ENCODE measurements at places on chromosomes 16 and 17. TPM values are rescaled to one million over a fixed set of nuclear protein-coding genes. Genes with fewer than 3 reads are reported as not detected.

KRTAP1-1 gene
- total RNA-seq = not detected

PSMD7 gene
- total RNA-seq = 61.0 TPM

LRRC59 gene
- 84.9 TPM for total RNA-seq

GRAP gene
- total RNA-seq = 0.34 TPM

TBC1D3L gene
- total RNA-seq = 2.4 TPM

PRRT2 gene
- total RNA-seq = 4.4 TPM

NPIPB2 gene
- total RNA-seq = 4.6 TPM

PIGQ gene
- 16.7 TPM for total RNA-seq

HSF5 gene
- total RNA-seq = not detected

C1QTNF8 gene
- total RNA-seq = not detected

TMEM88 gene
- total RNA-seq = 0.16 TPM

ST6GALNAC2 gene
- 1.4 TPM for total RNA-seq

CPPED1 gene
- total RNA-seq = 4.3 TPM

PARD6A gene
- 0.47 TPM for total RNA-seq

CIITA gene
- total RNA-seq = 0.26 TPM

TP53TG3B gene
- not detected for total RNA-seq

P2RX1 gene
- total RNA-seq = not detected

PPP1R1B gene
- total RNA-seq = 6.3 TPM

ZNF469 gene
- total RNA-seq = 3.3 TPM

ZPBP2 gene
- total RNA-seq = not detected

TUBD1 gene
- total RNA-seq = 2.7 TPM

PRM1 gene
- total RNA-seq = not detected

MFSD11 gene
- 25.1 TPM for total RNA-seq

EVI2A gene
- 2.4 TPM for total RNA-seq

DOC2B gene
- total RNA-seq = under 0.01 TPM

SP2 gene
- 0.32 TPM for total RNA-seq

SLC2A4 gene
- 0.16 TPM for total RNA-seq

CHST4 gene
- total RNA-seq = not detected

COTL1 gene
- total RNA-seq = 83.4 TPM

MPO gene
- 0.09 TPM for total RNA-seq

GDPD1 gene
- 0.43 TPM for total RNA-seq

SLC5A10 gene
- not detected for total RNA-seq

ADGRG1 gene
- total RNA-seq = 1.7 TPM

PDILT gene
- not detected for total RNA-seq

MPV17L gene
- 0.47 TPM for total RNA-seq

EVPLL gene
- total RNA-seq = not detected

NPIPB8 gene
- total RNA-seq = not detected

SCIMP gene
- total RNA-seq = not detected

NTN1 gene
- total RNA-seq = 1.0 TPM

PLEKHM1 gene
- 25.4 TPM for total RNA-seq

SLFN11 gene
- total RNA-seq = 35.1 TPM

HSDL1 gene
- total RNA-seq = 21.4 TPM

USP43 gene
- total RNA-seq = 0.09 TPM

PLA2G10 gene
- total RNA-seq = not detected

SLC4A1 gene
- not detected for total RNA-seq

RAP1GAP2 gene
- total RNA-seq = 3.5 TPM

C1QTNF1 gene
- total RNA-seq = 4.7 TPM

C17orf67 gene
- 0.60 TPM for total RNA-seq

ABAT gene
- 2.7 TPM for total RNA-seq

FNDC8 gene
- not detected for total RNA-seq

KCNJ12 gene
- total RNA-seq = 0.32 TPM

TERB1 gene
- total RNA-seq = 0.09 TPM

HCRT gene
- not detected for total RNA-seq

CNTNAP1 gene
- 39.4 TPM for total RNA-seq

TMEM114 gene
- not detected for total RNA-seq

TBC1D3D gene
- total RNA-seq = 0.16 TPM

MYH2 gene
- not detected for total RNA-seq

PPP4C gene
- 151 TPM for total RNA-seq

Data from bronchial smooth muscle cell (primary cell).